Chondrocyte (in vitro differentiated cells): ENCODE measurements at places on chromosomes 2 and 18. TPM values are rescaled to one million over a fixed set of nuclear protein-coding genes. Genes with fewer than 3 reads are reported as not detected.

The GPR75 gene
- 1.1 to 2.4 TPM (median 1.2 TPM) in 3 replicates for total RNA-seq

The SERPINB7 gene
- not detected in 3 replicates for total RNA-seq

The PRSS56 gene
- total RNA-seq: not detected in 3 replicates

The COL4A4 gene
- total RNA-seq: 6.3 to 18.4 TPM (median 7.3 TPM) in 3 replicates

DNA sequence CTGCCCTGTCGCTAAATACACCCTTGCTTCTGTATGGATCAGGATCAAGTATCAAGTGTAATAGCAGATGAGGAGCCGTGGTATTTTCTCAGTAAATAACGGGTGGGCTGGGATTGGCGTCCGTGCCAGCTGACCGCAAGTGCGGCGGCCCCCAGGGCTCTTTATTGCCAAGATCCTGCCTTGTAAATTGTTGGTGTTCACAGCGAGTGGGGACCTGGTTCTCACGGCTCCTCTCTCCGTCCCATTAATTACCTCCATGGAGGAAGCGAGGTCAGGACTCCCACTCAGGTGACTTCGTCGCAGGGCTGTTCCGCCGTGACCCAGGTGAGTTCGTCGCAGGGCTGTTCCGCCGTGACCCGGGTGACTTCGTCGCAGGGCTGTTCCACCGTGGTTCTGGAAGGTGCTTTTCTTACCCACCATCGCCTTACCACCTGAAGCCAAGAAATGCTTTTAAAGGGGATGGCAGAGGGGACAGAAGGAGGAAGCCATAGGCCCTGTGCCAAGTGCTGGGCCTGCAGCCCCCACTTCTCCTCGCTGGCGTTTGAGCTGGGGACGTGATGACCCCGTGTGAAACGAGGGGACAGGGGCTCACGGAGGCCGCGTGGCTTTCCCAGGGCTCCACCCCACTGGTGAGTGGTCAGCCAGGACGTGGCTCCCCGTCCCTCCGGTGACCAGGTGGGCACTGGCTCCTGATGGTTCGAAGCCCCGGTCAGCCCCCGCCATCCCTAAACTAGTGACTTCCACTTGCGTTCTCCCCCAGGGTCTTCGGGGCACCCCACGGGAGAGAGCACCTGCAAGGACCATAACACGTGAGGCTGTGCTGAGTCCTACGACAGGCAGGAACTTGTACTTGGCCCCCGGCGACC, 118.4 kb downstream of the TWIST2 start:
- DNase-seq: no peak

DNA sequence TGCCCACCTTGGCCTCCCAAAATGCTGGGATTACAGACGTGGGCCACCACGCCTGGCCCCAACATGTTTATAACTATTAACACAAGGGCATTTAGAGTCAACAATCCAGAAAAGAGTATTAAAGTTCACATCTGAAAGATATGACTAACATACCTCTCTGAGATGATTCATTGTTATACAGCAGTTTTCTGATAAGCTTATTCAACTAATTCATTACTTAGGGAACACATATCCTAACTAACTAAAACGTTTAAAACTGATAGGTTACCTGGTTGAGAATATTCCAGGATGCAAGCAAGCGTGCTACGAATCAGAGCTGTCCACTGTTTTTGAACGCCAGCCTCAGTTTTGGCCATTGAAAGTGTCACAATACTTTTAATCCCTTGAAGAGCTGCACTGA, 34.0 kb upstream of the STRN start:
- no peak for DNase-seq

DNA sequence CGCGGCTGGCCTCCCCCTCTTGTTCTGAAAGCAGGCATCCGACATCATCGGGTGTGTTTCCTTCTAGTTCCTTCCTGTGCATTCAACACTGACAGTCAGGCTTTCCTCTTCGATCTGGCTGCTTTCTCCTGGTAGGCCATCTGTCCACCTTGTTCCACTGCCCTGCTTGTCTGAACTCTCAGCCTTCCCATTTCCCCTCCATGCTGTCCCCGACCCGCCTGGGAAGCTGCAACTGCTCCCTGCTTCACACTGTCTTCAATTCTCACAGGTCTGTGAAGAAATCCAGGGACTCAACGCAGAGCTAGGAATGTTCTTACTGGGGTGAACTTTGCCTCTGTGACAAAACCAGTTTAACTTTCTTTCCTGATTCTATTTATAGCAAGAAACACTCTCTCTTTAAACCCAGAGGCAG, 43.0 kb downstream of the KIF3C start:
- no peak for DNase-seq

GRCh38 chr2:64482765-64483504, 29.0 kb downstream of the LGALSL start:
- DNase-seq: no peak

GRCh38 chr2:190545093-190545492, 10.6 kb upstream of the NEMP2 start:
- no peak for DNase-seq

GRCh38 chr2:111190816-111191540, 70.3 kb downstream of the BCL2L11 start:
- DNase-seq: no peak

DNA sequence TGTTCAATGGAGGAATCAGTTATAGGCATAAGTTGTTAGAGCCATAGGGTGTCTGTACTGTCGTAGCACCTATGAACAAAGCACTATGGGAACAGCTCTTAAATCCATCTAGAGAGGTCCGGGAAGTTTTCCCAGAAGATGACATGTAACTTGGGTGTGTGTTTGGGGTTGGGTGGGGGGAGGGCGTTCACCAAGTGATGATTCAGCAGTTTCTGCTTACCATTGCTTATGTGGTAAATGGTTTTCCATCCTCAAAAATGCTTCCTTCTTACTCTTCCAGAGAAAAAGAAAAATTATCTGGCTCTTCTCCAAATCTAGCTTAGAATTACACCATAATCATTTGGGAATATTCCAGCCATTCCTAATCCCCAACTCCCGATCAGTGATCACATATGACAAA, 361.1 kb upstream of the ZNF521 start:
- DNase-seq: no peak

DNA sequence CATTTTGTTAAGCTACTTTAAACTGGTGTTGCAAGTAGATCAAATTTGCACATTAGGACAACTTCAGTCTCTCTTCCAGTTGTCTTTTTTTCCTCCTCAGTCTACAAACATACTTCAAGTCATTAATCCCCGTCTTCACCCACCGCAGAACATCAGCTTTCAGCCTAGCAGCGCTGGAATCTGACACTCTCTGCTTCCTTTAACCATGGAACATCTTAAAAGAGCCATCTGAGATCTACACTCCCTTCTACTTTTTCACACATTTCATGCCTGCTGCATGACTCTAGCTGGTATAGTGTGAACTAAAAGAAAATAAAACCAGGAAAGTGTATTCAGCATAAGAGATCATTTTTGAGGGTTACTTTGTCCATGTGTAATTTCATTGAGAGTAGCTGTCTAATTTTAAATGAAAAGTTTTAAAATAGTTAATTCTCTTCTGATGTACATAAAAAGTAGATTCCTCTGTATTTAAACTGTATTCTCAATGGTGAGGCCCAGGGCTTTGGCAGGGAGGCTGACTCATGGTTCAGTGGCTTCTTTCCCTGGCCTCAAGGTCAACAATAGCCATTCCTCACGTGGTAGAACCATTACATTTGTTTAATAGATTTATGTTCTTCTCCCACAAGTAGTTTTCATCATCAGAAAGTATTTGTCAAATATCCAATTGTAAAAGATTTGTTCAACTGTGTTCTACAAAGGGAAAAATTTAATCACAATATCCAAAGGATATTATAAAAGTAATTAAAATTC, 16.5 kb downstream of the SGPP2 start:
- DNase-seq: no peak

DNA sequence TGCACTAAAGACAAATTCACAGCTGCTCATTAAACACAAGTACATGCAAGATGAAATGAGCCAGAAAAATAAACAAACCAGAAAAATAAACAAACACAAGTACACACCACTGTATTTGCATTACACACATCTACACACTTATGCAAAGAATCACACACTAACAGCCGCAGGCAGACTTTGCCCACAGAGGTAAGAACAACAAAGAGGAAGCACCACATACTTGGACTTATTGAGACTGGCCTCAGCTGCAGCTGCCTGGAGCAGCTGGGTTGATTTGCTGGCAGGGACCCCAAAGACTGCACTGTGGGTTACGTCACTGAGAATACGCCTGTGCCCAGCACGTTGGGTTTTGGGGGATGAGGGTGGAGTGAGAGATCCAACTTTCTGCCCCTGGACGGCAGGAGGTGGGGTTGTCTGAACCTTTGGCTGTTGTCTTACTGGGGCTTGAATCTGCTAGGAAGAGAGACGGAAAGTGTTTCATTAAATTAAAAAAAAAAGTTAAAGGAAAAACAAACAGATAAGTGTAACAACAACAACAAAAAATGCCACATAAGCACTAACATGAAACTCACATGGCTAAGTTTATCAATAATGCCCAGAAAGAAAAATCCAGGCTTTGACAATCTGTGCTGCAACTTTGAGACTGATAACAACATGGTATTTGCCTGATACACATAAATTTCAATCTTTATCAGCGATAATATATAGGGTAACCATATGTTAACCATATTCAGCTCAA, 71.9 kb upstream of the NFU1 start:
- no peak for DNase-seq

- no peak for DNase-seq
These were observed 63.7 kb upstream of the TFPI start for GRCh38 chr2:187617905-187618304.

GRCh38 chr2:196335221-196335634, 163.8 kb upstream of the STK17B start:
- no peak for DNase-seq

DNA sequence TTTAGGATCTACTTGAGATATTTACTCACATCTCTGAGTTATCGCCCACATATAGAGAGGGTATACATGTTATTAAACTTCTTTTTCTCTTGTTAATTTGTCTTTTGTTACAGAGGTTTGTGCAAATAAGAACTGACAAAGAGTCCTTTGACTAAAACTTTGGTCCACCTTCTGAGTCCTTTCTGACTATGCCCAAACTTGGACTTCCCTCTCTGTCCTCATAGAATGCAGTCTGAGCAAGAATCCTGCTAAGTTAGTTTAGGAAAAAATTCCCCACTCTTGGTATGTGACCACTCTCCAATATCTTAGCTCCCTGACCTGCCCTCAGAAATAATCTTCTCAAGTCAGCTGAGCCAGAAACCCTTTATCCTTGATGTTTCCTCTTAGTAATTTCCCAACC, 257.5 kb upstream of the REG3G start:
- DNase-seq: no peak

DNA sequence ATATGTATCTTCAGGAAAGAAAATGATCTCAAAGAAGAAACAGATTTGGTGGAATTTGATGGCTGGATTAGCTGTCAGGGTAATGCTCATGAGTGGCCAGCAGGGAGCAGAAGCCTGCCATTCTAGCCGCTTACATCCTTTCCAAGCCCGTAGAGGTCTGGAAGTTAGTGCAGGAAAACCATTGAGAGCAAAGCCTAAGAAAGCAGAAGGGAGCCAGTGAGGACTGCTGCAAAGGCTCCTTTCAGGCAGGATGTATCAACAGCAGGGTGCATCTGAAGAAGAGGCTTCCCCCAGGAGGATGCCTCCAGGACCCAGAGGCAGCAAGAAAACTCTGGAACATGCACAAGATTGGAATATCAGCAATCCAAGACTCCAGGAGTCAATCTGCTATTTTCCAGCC, 22.9 kb upstream of the LBH start:
- DNase-seq: no peak

GRCh38 chr2:58137221-58137620, 90.6 kb downstream of the VRK2 start:
- no peak for DNase-seq

DNA sequence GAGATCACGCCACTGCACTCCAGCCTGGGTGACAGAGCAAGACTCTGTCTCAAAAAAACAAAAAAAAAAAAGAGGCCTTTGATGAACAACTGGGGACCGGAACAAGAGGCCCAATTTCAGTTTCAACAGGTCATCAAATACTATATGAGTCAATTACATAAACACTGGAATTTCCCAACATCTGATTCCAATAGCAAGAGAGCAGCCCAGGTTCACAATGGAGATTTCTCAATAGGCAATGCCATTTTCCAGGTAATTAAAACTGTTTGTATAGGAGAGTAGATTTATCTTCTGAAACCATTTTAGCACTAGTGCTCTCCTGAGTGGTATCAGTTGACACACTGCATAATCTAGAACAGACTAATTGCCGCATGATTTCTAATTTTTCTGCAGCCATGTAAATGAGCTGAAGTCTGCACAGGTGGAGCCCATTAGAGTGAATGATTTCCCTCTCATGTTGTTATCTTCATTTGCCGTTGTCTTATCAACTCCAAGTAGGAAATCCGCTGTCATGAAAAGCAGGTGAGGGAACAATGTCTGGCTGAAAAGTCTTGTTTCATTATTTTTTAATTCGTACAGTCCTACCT, 264.1 kb upstream of the MEIS1 start:
- no peak for DNase-seq

- DNase-seq: no peak
These were observed 1.7 kb upstream of the EML4 start for GRCh38 chr2:42167458-42167857.

DNA sequence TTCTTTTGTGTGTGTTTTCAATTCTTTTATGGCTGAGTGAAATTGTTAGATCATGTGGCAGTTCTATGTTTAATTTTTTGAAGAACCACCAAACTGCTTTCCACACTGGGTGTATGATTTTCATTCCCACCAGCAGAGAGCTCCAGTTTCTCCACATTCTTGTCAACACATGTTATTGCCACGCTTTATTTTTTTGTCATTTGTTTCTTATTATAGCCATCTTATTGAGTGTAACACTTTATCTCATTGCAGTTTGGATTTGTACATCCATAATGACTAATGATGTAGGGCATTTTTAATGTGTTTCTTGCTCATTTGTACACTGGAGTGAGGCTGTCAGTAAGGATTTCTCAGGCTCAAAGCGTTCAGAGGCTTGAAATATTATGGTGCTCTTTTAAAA, 184.2 kb downstream of the PIEZO2 start:
- DNase-seq: no peak

GRCh38 chr2:167551416-167551815, 663.1 kb downstream of the XIRP2 start:
- DNase-seq: no peak

- DNase-seq: no peak
These were observed 176.5 kb upstream of the SPRED2 start for GRCh38 chr2:65608916-65609315.

DNA sequence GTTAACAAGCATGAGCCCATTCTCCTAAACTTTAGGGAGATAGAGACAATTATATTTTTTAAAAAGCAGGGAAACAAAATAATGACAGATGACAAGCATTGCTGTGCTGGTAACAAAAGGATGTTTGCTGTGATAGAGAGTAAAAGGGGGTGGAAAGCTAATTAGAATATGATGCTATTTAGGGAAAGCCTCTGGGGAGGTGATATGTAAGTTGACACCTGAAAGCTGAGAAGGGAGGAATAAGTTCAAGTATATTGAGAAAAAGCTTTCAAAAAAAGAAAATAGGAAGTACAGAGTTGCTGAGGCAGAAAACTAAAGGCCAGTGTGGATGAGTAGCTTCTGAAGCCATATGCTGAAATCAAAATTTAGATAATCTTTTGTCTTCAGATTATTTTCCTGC, 565.2 kb upstream of the NRXN1 start:
- no peak for DNase-seq
